ENCODE measurements at places on chromosomes 16 and 17.

DNA sequence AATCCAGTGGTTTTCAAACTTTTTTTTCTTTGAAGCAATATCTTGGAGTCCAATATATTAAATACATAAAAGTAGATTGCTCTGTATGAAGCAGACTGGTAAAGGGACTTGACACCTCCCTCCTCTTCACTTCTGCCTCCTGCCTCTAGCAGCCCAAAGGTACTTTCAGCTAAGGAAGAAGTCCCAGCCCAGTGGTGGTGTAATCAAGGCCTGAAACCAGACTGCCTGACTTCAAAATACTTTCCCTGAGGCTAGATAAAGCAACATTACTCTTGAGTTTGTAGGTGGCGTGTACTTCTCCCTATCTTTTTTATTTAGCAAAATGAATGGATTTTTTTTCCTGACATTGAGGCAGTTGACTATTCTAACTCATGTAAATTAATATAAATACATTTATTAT is 122.4 kb upstream of the TMEM97 start:
- no peak for DNase-seq

DNA sequence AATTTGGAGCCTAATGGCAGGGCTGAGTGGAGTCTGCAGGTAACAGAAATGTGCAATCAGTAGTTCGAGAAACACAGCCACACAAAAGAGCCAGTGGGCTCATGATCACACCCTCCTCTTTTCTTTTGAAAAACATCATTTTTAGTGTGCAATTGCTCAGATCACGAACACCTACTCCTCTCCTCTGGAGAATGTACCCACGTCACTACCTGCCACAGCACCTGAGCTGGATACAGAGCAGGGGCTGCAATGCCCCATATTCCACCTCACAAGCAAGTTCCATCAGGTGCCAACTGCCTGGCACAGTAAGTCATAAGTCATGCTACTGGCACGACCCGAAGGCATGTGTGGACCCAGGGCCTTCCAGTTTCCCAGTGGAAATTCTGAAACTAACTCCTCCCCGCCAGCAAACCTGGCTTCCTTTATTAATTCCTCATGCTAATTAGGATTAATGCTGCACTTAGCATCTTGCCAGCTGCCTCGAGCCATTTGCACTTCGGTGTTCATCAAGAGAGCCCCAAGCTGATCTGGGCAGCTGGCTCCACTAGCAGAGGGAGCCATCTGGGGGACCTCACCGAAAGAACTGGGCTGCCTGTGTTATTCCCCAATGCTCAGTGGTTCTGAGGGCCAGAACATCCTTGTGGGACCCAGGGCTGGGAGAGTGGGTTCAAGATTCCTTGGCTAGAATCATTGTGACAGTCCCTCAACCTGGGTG is 2.4 kb downstream of the CACNG4 start:
- DNase-seq, result no peak

- no peak for DNase-seq
These were observed 23.7 kb downstream of the MAP3K3 start for GRCh38 chr17:63645775-63646487.

DNA sequence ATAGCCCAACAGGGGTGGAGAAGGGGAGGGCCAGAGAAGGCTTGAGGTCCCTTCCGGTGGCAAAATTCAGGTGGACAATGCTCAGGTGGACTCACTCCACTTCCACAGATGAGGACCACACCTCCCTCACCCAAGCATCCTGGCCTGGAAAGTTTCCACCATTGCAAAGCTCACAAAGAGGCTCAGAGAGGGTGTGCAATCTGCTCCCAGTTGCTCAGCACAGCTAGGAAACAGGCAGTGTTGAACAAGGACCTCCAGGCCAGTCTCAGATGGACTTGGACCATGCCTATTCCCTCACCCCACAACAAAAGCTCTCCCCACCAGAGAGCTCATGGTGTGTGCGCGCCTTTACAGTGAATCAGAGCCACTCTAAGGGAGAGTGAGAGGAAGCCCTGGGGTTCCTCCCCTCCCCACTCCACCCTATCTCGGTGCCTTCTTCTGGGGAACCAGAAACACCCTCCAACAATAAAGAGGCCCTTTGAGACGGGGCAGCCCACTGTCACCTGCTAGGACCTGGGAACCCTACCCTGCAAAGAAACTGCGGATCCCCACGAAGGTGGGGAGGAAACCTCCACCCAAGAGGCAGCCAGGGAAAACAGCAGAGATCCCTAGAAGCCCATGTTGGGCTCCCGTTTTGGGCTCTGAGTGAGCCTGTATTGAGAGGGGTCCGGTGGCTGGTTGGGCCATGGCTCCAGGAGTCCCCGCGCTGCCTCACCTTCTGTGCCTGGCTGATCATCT is 1.6 kb downstream of the FAM83G start:
- no peak for DNase-seq

DNA sequence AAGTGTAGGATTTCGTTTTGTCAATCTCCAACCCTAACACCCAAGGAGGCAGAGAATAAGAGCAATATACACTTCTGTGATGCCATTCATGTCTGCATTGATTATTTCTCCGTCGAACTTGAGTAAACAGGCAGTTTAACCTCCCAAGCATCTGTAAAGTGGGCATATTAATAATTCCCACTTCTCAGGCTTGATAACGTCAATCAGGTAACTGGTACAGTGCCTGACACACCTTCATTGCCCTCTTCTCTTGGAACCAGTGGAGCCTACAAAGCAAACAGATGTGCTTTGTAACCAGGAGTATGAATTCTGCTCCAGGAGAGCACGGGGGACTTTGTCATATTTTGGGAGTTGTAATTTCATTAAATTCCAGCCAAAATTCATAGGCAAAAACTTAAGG is 32.5 kb upstream of the PLCG2 start:
- DNase-seq, result no peak

GRCh38 chr17:10050597-10051101 is 145.6 kb upstream of the RCVRN start:
- no peak for DNase-seq

GRCh38 chr16:47949276-47949675 is 206.5 kb downstream of the ABCC12 start:
- DNase-seq, result no peak

GRCh38 chr17:50059256-50059655 is 3.3 kb downstream of the ITGA3 start:
- DNase-seq, result no peak

GRCh38 chr17:7988750-7989178 is 13.7 kb upstream of the GUCY2D start:
- DNase-seq, result peak; percentile 41

DNA sequence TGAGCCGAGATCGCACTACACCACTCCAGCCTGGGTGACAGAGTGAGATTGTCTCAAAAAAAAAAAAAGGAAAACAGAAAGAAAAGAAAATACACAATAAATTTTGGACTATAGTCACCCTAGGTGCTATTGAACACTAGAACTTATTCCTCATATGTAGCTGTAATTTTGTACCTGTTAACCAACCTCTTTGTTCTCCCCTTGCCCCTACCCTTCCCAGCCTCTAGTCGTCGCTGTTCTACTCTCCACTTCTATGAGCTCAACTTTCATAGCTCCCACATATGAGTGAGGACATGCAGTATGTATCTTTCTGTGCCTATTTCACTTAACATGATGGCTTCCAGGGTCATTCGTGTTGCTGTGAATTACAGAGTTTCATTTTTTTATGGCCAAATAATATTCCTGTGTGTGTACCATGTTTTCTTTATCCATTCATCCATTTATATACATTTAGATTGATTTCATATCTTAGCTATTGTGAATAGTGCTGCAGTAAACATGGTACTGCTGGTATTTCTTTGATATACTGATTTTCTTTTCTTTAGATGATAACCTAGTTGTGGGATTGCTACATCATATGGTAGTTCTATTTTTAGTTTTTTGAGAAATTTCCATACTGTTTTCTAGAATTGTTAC is 28.3 kb downstream of the VPS35L start:
- DNase-seq, result no peak

DNA sequence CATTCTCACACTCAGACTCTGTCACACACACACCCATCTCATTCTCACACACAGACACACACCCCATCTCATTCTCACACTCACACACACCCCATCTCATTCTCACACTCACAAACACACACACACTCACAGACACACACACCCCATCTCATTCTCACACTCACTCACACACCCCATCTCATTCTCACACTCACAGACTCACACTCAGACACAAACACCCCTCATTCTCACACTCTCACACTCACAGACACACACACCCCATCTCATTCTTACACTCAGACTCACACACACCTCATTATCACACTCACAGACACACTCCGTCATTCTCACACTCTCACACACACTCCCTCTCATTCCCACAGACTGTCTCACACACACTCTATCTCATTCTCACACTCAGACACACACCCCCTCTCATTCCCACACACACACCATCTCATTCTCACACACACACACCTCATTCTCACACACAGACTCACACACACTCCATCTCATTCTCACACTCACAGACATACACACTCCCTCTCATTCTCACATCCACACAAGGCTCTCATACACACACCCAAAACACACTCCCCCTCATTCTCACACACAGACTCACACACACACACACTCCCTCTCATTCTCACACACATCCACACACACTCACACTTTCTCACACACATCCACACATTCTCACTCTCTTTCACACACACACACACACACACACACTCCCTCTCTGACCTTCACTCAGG is 2.9 kb downstream of the ASGR1 start:
- DNase-seq, result no peak

- DNase-seq, result no peak
These were observed 13.9 kb downstream of the MAP2K4 start for GRCh38 chr17:12034538-12034937.

All from pulmonary artery endothelial cell (primary cell).